ENCODE measurements at places on chromosomes 11 and 22.

DNA sequence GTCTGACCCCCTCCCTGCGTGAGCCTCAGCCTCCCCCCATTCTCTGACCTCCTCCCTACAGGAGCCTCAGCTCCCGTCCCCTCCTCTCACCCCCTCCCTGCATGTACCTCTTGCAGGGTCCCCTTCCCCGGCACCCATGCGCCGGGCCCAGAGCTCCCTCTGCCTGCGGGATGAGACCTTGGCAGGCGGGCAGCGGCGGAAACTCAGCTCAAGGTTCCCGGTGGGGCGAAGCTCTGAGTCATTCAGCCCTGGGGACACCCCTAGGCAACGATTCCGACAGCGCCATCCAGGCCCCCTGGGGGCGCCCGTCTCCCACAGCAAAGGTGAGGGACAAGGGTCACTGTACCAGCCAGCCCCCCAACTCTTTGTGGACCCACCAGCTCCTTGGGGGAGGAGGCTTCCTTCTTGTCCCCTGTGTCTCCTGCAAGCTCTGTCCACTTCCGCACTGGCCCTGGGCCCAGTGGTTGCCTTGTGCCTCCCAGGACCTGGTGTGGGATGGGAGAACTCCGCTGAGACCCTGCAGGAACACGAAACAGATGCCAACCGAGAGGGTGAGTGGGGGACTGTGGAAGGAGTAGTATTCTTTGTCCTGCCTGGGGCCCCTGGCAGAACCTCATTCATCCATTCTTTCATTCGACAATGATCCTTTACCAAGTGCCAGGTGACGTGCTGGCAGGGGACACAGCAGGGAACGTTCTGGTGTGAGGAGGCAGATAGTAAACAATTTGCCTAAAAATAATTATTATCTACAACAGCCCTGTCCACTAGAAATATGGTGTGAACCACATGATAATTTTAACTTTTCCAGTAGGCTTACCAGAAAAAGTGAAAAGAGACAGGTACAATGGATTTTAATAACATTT is 3.7 kb upstream of the RPS6KA4 start:
- DNase-seq = peak; percentile 84

- no peak for DNase-seq
These were observed 142.3 kb downstream of the OR4C45 start for GRCh38 chr11:50174975-50175374.

GRCh38 chr11:103994094-103994493 is 42.3 kb upstream of the DDI1 start:
- peak; percentile 91 for DNase-seq

- DNase-seq = no peak
These were observed 84.3 kb downstream of the GDPD4 start for GRCh38 chr11:77217156-77217555.

GRCh38 chr11:106495046-106495445 is 417.6 kb downstream of the AASDHPPT start:
- DNase-seq = peak; percentile 31

- no peak for DNase-seq
These were observed 107.6 kb downstream of the RBFOX2 start for GRCh38 chr22:35921044-35921443.
